Activated naive CD8-positive, alpha-beta T cell treated with anti-CD3 and anti-CD28 coated beads, Interleukin-2, amount 50 U/mL, for 24 hours (primary cell): ENCODE measurements at places on chromosomes 7 and 10.

- DNase-seq = peak; percentile 72
Measured at GRCh38 chr7:2109936-2110609, 122.7 kb downstream of the MAD1L1 start.

GRCh38 chr7:151341357-151342101, at the start of gene NUB1:
Gene NUB1, plus strand, starts transcription at chr7:151341812. Its CDS starts 3,538 bp downstream, at chr7:151345350.
- DNase-seq = peak; percentile 94

DNA sequence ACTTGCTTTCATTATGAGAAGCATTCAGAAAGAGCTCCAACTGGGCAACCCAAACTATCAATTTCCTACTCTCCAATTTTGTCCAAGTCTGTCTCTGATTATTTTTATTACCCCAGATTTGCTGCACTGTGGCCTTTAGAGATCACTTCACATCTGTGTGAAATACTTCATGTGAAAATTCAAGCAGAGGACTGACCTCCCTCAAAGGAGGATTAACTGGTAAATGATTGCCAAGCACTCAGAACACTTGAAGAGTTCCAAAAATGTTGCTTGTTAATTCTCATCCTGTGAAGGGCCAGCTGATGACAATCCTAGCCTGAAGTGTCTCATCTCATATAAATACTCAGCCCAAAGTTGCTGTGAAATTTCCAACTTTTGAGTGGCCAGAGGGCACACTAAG, 182.8 kb upstream of the DGKB start:
- no peak for DNase-seq

- DNase-seq = no peak
Measured at GRCh38 chr10:88168171-88169036, 305.0 kb downstream of the PTEN start.

DNA sequence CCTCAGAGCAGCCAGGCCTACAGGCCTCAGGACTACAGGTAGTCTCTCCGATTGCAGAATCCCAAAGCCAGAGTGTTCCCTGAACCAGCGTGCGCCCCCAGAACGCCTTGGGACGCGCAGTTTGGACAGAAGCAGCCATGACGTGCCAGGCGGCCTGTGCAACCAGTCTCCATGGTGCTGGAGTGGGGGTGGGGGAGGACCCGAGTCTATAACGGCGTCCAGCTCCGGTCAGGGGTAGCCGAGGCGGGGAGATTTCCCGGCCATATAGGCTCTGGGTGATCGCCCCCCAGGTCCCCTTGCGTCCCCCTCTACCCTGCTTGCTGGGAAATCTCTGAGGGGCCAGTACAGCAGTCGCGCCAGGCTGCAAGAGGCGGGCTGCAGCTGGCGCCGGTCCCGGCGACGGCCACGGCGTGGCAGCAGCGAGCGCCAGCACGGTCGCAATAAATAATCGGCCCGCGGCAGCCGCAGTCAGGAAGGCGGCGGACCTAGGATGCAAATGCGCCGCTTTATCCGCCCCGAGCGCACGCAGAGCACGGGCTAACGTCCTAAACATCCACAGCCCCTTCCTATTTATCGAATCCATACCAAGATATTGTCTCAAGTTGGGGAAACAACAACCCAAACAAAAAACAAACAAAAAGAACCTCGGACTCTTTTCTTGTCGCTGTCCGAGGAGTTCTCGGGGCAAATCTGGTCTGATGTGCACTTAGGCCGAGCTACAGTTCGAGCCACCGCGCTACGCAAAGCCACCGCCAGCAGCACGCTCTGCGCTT, 1.6 kb downstream of the HOXA3 start:
- DNase-seq = peak; percentile 71

- no peak for DNase-seq
Measured at GRCh38 chr10:94851263-94851662, 87.2 kb upstream of the CYP2C9 start.

DNA sequence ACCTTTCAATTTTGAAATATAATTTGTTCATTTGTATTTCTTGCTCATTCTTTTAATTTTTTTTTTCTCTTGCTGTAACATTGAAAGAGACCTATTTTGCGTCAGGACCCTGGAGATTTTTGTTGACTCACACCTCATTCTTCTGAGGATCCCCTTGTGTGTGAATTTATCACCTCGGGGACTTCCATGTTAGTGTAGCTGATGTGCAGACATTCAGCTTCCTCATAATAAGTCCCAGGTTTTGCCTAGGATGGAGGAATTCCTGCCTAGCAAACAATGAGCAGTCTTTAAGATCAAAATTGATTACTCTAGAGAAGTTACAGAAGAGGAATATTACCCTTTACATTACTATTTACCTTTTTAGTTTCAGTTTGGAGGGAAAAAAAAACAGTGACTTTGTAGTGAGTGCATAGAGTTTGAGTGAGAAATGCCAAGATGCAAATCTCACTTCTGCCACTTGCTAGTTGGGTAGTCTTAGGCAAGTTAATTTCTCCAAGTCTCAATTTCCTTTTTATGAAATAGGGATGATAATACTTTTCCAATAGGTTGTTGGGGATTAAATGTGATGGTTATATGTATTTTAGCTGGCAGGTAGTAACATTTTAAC, 14.3 kb downstream of the TES start:
- DNase-seq = no peak
